ENCODE measurements at places on chromosomes 12 and 14.

DNA sequence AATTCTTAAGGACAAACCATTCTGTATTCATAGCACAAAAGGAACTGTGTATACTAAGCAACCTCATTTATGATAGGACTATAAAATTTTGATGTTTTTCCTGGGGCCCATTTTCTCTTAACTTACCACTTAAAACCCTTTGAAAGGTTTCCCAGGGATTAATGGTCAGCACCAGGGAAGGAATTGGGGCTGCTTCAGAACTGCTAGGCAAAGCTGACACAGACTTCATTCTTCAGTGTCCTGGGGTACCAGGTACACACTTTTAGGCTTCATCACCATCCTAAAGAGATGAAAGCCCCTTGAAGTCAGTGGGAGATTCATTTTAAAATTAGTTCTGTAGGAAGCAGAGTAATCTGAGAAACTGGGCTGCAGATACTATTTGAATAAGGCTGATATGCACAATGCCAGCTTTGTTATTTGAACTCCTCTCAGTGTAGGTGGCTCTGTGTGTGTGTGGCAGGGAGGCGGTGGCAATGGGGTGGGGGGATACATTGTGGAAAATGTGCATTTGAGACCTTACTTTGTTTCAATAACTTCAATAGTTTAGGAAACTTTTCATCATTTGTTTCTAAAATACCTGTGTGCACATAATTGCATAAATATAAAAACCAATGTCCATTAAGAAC lies 329.3 kb upstream of the DCN start:
- DNase-seq, result no peak

DNA sequence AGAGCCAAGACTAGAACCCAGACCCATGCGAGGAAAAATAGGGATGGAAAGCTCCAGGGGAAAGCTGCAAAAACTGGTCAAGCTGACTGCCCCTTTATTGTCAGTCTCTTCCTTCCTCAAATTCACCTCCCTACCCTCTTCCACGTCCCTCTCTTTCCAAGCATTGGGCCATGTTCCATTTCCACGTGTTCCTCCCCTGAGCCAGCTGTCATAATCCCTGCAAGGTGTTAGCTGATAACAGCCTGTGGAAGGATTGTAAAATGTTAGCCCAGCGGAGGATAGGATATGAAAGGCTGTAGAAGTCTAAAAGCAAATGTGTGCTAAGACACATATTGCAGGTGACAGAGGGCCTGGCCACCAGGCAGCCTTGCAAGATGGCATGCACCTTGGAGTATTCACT lies 88.0 kb upstream of the MAX start:
- no peak for DNase-seq

GRCh38 chr12:48143898-48144297 lies 13.4 kb downstream of the ASB8 start:
- DNase-seq, result no peak

DNA sequence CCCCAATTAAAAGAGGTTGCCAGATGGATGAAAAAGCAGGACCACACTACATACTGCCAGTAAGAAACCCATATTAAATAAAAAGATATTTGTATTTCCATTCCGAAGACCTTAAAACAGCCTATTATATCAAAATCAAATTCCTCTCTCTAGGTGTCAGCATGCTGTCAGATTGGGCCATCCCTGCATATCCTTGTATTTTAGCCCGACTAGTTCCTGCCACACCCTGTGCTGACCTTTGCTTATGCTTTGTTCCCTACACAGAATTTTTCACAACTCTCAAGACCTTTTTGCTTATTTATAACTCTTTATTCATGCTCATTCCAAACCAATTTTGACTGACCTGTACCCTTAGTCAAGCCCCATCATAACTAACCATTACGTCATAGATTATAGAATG lies 12.8 kb downstream of the GSKIP start:
- DNase-seq, result no peak

DNA sequence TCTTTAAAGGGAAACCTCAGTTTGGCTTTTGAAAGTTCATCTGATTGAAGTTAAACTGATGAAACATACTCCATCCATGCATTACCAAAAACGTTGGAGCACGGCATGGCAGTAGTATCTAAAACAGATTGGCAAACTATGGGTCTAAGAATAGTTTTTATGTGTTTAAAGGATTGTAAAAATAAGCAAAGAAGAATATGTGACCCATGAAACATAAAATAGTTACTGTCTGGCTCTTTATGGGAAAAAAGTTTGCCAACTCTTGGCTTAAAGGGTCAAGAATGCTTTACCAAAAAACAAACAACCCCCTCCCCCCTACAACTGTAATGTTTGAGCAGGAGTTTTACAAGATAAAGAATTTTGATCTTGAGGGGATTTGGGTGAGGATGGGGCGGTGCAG lies 32.6 kb downstream of the TRAF3 start:
- DNase-seq, result no peak

DNA sequence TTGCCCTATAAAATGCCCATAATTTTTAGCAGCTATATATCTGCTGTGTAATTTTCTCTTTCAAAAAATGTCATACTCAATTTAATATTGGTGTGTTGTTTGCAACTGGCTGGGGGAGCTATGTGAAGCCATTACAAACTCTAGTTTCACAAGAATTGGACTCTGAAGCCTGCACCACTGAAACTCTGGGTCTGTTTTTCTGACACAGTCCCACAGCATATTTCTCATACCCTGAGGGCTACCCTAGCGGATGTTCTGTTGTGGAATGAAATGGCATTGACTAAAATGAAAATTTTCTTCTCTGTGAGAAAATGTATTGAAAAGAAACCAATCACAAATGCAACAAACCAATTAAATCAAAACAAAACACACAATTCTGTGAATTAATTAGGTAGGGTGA lies 284.6 kb upstream of the NPAS3 start:
- DNase-seq, result no peak

DNA sequence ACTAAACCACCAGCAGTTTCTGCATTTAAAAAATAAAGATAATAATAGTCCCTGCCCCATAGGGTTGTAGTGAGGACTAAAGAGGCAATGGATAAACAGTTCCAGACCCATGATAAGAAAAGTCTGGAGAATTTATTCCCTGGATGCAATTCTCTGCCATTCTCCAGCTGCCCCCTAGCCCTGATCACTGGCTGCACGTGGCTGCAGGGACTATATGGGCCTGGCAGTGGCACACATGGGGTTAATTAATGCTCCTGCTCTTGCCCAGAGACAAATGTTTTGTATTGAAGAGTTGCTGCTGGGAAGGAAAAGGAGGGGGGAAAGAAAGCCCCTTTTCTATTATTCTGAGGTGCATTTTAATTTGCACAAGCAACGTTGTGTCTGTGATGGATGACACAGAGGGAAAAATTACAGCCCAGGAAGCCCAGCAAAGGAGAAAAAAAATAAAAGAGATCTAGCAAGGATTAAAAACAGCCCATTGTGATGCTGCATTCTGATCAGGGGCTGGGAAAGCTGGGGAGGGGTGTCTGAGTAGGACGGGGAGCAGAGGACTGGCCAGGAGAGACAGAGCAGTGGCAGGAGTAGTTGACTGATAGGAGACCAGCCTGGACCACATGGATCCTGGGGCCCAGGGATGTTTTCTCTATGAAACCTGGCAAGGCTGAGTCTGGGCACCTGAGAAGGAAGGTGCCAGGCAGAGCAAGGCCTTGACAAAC lies 149.3 kb downstream of the ESRRB start:
- no peak for DNase-seq

DNA sequence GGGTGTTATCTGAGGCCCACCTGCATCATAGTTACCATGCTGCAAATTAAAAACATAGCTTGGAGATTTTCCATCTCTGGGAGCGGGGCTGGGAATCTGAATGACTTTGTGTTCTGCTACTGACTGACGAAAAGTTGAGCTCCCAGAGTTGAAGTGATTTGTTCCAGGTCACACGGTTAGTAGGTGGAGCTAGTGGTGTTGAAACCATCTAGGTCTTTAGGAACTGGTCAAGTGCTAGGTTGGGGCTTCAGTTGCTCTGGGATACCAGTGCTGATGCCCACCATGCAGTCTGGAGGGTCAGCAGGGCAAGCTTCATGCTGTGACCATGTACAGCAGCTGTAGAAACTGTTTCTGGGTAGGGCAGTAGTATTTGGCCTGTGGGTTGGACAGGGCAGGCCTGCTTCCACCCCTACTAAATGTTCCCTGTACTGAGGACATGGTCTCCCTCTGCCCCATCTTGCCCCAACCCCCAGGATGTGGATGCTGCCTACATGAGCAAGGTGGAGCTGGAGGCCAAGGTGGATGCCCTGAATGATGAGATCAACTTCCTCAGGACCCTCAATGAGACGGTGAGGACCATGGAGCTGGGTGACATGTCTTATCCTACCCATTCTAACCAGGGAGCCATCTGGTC lies 5.3 kb downstream of the KRT7 start:
- DNase-seq, result no peak

DNA sequence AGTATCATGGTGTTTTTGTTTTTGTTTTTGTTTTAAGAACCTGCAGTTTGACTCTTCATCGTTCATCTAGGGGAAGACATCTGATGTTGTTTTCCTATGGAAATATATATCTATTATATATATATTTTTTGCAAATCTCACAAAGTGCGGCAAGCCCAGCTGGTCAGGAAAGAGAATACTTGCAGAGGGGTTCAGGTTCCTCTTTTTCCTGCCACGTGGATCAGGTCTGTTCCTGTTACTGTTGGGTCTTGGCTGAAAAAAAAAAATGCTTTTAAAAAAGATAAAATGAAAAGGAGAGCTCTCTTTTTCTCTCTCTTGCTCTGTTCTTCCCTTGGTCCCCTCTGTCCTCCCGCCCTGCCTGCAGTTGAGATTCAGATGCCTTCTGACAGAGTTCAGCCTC lies 179.4 kb upstream of the BCL2L14 start:
- DNase-seq, result no peak

- DNase-seq, result no peak
Observed at GRCh38 chr12:101857043-101857558, 20.3 kb upstream of the DRAM1 start.

DNA sequence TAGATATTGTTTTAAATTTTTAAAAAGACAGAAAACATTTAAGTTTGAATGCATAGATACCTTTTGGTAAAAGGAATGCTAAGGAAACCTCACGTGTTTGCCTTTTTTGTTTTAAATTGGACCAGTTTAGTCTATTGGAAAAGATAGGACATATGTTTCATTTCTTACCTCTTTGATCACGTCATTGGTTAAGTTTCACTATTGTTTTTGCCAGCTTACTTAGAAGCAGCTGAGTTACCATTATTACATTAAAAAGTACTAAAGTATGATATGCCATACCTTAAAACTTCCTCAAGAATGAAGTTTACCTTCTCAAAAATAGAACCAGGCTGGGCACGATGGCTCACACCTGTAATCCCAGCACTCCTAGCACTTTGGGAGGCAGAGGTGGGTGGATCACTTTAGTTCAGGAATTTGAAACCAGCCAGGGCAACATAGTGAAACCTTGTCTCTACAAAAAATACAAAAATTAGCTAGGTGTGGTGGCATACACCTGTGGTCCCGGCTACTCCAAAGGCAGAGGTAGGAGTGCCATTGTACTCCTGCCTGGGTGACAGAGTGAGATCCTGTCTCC lies 54.4 kb downstream of the SRGAP1 start:
- no peak for DNase-seq

DNA sequence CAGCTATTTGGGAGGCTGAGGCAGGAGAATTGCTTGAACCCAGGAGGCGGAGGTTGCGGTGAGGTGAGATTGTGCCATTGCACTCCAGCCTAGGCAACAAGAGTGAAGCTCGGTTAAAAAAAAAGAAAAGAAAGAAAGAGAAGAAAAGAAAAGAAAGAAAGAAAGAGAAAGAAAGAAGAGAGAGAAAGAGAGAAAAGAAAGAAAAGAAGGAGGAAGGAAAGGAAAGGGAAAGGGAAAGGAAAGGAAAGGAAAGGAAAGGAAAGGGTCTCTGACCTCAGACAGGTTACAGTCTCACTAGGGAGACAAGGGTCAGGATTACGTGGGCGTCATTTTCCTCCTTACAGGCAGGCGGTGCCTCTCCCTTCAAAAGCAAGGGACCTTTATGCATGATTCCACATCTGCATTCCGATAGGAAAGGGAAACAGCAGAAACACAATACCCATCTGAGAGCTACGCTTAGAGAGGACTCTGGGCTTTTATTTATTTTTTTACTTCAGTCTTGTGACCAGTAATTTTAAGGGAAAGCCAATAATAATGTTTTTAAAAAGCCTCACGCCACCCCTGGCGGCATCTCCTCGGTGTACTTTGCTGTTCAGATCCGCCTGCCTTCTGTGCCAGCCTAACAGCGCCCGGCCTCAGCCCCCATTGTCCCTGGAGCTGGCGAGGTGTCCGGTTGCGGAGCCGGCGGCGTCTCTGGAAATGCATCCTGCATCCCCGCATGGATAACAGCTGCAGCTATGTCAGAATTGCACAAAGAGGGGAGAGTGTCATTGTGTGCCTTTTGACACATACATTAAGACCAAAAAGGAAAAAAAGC lies 945 bp upstream of the HIP1R start:
- DNase-seq, result no peak

DNA sequence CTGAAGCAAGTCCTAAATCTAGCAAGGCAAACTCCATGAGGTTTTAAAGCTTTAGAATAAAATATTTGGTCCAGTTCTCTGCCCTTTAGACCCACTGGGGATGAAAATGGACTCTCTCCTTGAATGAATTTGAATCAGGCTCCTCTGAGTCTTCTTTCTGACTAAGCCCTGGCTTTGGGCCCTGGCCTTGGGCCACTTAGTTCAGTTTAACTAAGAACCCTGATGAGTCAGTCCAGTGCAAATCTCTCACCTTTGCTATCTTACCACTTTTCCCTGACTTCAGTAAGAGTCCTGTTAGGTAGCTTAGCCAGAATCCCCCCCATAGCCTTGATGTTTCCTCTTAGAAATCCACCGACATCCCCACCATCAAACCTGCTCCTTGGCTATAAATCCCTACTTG lies 427.5 kb downstream of the SNAPC1 start:
- DNase-seq, result no peak

- no peak for DNase-seq
Observed at GRCh38 chr12:597926-598568, 65.2 kb downstream of the NINJ2 start.

GRCh38 chr14:90815822-90816662 lies at the start of gene TTC7B:
Gene TTC7B (minus strand): TSS chr14:90816430. CDS start chr14:90816295, 135 bp downstream.
- peak; percentile 23 for DNase-seq

DNA sequence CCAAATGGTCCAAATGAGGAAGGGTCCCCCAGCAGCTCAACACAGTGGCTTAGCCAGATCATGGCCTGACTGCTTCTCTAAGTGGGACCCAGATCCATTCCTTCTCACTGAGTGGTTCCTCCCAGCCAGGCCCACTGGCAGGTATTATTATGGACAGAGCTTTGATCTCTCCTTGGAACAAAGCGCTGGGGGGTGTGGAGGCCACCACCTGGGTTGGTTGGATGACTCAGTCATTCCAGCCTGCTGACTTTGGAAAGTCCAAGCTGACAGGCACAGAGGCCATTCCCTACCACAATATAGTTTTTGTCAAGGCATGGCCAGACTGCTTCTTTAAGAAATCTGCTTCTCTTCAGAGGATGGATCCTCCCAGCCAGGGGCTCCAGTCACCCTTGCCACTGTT lies 341.1 kb downstream of the BTG1 start:
- no peak for DNase-seq
